Psoas muscle (tissue), 8 donors: ENCODE measurements at places on chromosomes 4 and X. TPM values are rescaled to one million over a fixed set of nuclear protein-coding genes. Genes with fewer than 3 reads are reported as not detected.

Gene GLOD5
- not detected for polyA plus RNA-seq

Gene TRPC5OS
- polyA plus RNA-seq = not detected

Gene ADAM29
- not detected for polyA plus RNA-seq

Gene ZNF630
- polyA plus RNA-seq = 0.38 TPM

Gene TLR10
- 0.01 TPM for polyA plus RNA-seq

Gene FHDC1
- polyA plus RNA-seq = 0.52 TPM

Gene NHSL2
- polyA plus RNA-seq = 0.48 TPM

Gene TRIM60
- polyA plus RNA-seq = not detected

Gene SEC24B
- polyA plus RNA-seq = 24.9 TPM

Gene PABPC1L2B
- not detected for polyA plus RNA-seq

Gene MTTP
- 0.44 TPM for polyA plus RNA-seq

Gene UBA6
- 3.3 TPM for polyA plus RNA-seq

Gene ZNF275
- polyA plus RNA-seq = 4.3 TPM

Gene BEX1
- polyA plus RNA-seq = 0.12 TPM

Gene TCEAL5
- polyA plus RNA-seq = 0.08 TPM

Gene ASMTL
- 7.5 TPM for polyA plus RNA-seq

Gene FAM47A
- polyA plus RNA-seq = not detected

Gene NWD2
- 0.03 TPM for polyA plus RNA-seq

Gene FAT1
- polyA plus RNA-seq = 1.8 TPM

Gene HTN3
- not detected for polyA plus RNA-seq
